ENCODE measurements at places on chromosomes 3 and 15.

GRCh38 chr15:38610748-38611147, 46.1 kb upstream of the RASGRP1 start:
- no peak for DNase-seq

DNA sequence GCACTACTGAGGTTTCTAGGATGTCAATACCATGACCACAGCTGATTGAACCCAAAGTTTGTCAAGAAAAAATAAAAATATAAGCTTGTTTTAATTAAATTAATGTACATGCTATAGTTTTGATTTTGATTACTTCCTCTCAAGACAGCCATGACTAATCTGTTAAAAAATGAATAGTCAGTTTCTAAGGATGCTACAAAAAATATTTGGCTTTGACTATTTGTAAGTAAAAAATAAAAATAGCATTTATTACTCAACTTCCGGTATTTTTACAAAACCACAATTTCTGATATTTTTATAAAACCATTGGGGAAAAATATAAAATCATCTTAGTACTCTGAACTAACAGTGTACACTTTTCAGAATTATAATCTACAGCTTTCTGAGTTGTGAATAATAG, 12.1 kb upstream of the TEX9 start:
- DNase-seq = no peak

- DNase-seq = no peak
Observed at GRCh38 chr15:99826157-99826780, 93.0 kb upstream of the LYSMD4 start.

- DNase-seq = peak; percentile 28
Observed at GRCh38 chr3:105788593-105788992, 80.2 kb downstream of the CBLB start.

DNA sequence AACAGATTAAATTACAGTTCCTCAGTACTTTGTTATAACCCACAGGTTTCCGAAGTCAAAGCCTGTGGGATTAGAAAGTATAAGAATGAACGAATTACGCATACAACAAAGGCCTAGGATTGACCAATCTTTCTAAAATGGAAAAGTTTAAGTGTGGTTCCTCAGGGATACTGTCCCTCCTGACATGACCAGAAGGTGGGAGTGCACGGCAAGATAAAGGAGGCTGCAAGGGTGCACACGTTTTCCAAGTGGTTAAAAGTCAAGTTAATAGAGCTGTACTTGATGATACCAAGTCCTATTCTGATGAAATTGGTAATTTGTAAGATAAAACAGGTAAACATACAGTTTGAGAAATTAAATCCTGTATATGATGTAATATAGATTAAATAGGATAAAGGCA, 96.2 kb downstream of the ALDH1A2 start:
- DNase-seq = no peak

All from astrocyte of the cerebellum (primary cell).